Mesothelial cell of epicardium (in vitro differentiated cells): ENCODE measurements at places on chromosomes 3 and 15. TPM values are rescaled to one million over a fixed set of nuclear protein-coding genes. Genes with fewer than 3 reads are reported as not detected.
A peak's percentile ranks its signal among the peaks of the same experiment; 100 is the strongest.

DNA sequence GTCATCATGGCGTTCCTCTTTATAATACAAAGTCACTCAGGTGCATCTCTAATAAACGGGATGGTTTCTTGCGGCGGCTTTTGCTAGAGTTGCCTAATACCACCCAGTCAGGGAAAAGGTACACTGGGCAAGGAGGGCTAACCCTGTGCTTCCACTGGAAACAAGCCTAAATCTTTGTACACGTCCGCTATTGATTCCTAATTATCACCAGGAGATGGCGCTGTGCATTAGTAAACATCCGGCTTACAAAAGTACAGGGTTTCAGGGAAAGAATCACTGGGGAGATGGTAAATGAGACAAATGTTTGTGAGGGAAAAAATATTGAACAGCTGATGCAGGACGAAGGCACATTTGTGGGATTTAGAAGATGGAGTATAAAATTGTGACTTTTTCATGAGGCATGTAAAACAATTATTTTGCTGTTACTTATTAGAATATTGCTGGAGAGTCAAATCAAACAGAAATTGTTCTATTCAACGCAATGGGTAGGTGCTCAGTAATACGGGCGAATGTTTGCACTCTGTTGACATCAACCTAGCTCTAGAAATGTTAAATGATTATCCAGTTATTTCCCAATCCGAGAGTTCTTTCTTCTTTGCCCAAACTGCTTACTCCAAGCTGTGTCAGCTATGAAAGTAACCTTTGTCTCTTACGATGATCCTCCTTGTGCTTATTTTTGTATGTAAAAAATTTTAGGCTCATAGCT, 50.6 kb downstream of the GMNC start:
- no peaks in the 10 kb centered on the region for H3K27me3 ChIP-seq
- H3K36me3 ChIP-seq, result no peaks in the 10 kb centered on the region
- peaks cover 1% of the 10 kb centered on the region for H3K4me1 ChIP-seq

DNA sequence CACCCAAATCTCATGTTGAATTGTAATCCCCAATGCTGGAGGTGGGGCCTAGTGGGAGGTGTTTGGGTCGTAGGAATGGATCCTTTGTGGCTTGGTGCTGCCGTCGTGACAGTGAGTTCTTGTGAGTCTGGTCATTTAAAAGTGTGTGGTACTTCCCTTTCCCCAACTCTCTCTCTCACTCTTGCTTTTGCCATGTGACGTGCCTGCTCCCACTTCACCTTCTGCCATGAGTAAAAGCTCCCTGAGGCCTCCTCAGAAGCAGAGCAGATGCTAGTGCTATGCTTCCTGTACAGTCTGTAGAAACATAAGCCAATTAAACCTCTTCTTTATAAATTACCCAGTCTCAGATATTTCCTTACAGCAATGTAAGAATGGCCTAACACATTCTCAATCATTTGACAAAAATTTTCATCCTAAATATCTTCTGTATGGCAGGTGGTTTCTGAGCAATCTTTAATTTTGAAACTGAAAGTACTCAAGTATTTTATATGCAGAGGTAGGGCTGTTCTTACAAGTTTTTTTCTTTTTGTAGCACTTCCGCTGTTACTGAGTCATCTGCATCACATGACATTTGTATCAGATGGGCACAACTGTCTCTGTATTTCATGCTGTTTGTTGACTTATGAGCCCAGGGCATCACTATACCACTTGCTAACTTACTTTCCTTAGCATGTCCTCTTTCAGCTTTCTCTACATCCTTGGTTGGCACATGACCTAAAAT, 8.8 kb downstream of the RPL39L start:
- H3K4me3 ChIP-seq, result no peak overlapping the region
- no peaks in the 10 kb centered on the region for H3K4me1 ChIP-seq
- peaks cover 43% of the 10 kb centered on the region for H3K36me3 ChIP-seq
- no peaks in the 10 kb centered on the region for H3K27me3 ChIP-seq
- no peak overlapping the region for H3K27ac ChIP-seq

- H3K27me3 ChIP-seq, result peaks cover 16% of the 10 kb centered on the region
- H3K36me3 ChIP-seq, result no peaks in the 10 kb centered on the region
- no peaks in the 10 kb centered on the region for H3K4me1 ChIP-seq
- no peak overlapping the region for H3K4me3 ChIP-seq
These were observed 508.3 kb downstream of the SOX2 start for GRCh38 chr3:182220013-182220412.

DNA sequence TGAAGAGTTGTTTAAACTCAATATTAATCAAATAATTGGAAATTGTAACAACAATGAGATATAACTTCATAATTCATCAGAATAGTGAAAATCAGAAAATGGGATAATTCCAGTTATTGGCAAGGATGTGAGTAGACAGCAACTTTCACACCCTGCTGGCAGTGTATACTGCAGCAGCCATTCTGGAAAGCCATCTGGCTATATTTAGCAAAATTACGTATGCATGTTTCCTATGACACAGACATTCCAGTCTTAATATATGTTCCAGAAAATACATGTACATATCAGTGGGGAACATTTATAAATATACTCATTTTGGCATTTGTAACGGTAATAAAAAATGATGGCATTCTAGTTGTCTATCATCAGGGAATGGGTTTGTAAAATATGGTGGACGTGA, 564.1 kb downstream of the GBE1 start:
- no peak overlapping the region for H3K4me3 ChIP-seq
- H3K27me3 ChIP-seq, result peaks cover 4% of the 10 kb centered on the region
- no peaks in the 10 kb centered on the region for H3K36me3 ChIP-seq

DNA sequence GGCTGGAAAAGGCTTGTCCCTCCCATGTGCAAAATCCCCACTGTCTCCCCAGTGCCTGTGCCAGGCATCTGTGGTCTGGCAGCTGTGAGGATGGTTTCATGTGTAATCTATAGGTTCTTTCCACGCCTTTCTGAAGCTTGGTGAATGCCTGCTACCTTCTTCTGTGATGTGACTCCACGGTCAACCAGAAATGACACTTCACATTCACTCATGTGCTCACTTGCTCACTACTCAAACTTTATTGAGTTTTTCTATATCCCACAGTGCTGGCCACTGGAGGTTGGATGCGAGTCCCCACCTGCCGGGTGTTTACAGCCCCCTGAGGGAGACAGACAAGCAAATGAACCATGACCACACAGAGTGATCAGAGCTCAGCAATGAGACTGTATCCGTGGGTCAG, 27.9 kb upstream of the TLE3 start:
- H3K4me1 ChIP-seq, result peaks cover 19% of the 10 kb centered on the region
- no peaks in the 10 kb centered on the region for H3K36me3 ChIP-seq
- peaks cover 10% of the 10 kb centered on the region for H3K27me3 ChIP-seq
- H3K27ac ChIP-seq, result no peak overlapping the region

- no peaks in the 10 kb centered on the region for H3K27me3 ChIP-seq
- H3K36me3 ChIP-seq, result no peaks in the 10 kb centered on the region
- H3K27ac ChIP-seq, result no peak overlapping the region
- DNase-seq, result no peak
- H3K4me3 ChIP-seq, result no peak overlapping the region
These were observed 108.0 kb upstream of the SMAD3 start for GRCh38 chr15:66957431-66957720.

DNA sequence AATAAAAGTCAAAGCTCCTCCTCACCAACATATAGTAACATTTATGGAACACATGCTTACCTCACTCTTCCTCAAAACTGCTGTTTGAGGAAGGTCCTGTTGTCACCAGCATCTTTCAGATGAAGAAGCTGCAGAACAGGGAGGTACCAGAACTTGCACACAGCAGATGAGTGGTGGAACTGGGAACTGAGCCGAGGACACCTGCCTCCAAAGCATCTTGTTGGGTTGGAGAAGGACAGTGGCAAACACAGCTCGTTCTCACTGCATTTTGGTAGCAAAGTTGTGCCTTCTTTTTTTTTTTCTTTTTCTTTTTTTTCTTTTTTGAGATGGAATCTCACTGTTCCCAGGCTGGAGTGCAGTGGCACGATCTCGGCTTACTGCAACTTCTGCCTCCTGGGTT, 76.0 kb downstream of the CEMIP start:
- no peak overlapping the region for H3K4me3 ChIP-seq
- DNase-seq, result no peak
- no peaks in the 10 kb centered on the region for H3K4me1 ChIP-seq
- no peaks in the 10 kb centered on the region for H3K36me3 ChIP-seq
- H3K27ac ChIP-seq, result no peak overlapping the region

- H3K4me1 ChIP-seq, result no peaks in the 10 kb centered on the region
- no peak for DNase-seq
- no peak overlapping the region for H3K4me3 ChIP-seq
- H3K27me3 ChIP-seq, result no peaks in the 10 kb centered on the region
These were observed 17.1 kb upstream of the GCNT3 start for GRCh38 chr15:59594493-59594942.

DNA sequence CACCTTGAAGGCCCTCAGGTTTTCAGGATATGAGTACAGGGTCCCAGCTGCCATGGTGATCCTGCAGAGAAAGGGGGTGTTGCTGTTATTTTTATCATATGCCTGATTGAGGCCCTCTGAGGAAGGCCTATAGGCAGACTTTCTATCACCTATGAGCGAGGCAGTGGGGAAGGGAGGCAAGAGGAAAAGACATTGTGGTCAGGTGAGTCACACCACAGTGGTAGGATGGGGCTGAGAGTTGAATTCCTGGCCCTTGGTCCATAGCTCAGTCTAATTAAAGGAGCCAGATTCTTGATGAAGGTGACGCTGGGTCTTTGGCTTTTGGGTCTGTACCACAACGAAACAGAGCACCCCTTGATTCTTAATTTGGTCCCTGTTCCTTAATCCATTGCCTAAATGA, 72.7 kb downstream of the ZNF621 start:
- H3K27ac ChIP-seq, result no peak overlapping the region
- H3K27me3 ChIP-seq, result no peaks in the 10 kb centered on the region
- no peaks in the 10 kb centered on the region for H3K36me3 ChIP-seq
- no peak for DNase-seq
- peaks cover 7% of the 10 kb centered on the region for H3K4me1 ChIP-seq

DNA sequence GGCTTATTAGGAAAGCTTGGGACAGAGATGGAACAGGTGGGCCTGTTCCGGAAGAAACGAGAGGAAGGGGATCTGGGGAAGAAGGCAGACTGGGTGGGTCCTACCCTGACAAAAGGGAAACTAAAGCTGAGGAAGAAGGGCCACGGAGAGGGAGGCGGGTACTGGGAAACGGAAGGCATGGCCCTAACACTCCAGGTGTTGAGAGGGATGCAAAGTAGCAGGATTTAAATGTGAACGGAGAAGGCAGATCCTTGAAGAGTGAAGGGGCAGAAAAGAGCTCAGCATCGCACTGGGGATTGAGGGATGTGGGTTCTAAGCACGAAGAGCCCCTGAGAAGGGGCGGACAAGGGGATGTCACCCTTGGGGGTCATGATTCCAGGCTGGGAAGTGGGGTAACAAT, 735 bp downstream of the STIMATE start:
- H3K4me3 ChIP-seq, result peak overlapping the region; percentile 87
- peak overlapping the region; percentile 48 for H3K27ac ChIP-seq
- H3K36me3 ChIP-seq, result peaks cover 1% of the 10 kb centered on the region
- peaks cover 24% of the 10 kb centered on the region for H3K4me1 ChIP-seq
- DNase-seq, result no peak

DNA sequence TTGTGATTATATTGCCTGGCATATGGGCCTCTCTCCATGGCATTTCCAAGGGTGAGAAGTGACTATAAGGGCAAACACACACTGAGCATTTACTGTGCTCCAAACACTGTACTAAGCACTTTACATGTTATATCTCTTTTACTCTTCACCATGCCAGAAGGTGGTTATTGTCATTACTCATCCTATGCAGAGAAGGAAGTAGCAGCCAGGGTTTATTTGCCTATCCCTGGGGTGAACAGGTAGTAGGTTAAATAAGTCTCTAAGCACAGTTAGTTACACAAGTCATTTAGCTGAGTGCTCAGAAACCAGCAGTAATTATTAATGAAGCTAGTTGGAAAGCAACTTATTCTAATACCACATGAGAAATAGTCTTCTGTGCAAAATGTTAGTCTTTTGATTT, 109.9 kb upstream of the SYNPR start:
- no peaks in the 10 kb centered on the region for H3K36me3 ChIP-seq
- no peaks in the 10 kb centered on the region for H3K27me3 ChIP-seq
- no peak overlapping the region for H3K27ac ChIP-seq
- no peak for DNase-seq

- DNase-seq, result no peak
- H3K36me3 ChIP-seq, result peaks cover 7% of the 10 kb centered on the region
- no peaks in the 10 kb centered on the region for H3K27me3 ChIP-seq
- no peak overlapping the region for H3K4me3 ChIP-seq
These were observed 28.0 kb downstream of the WDR76 start for GRCh38 chr15:43854801-43855200.

DNA sequence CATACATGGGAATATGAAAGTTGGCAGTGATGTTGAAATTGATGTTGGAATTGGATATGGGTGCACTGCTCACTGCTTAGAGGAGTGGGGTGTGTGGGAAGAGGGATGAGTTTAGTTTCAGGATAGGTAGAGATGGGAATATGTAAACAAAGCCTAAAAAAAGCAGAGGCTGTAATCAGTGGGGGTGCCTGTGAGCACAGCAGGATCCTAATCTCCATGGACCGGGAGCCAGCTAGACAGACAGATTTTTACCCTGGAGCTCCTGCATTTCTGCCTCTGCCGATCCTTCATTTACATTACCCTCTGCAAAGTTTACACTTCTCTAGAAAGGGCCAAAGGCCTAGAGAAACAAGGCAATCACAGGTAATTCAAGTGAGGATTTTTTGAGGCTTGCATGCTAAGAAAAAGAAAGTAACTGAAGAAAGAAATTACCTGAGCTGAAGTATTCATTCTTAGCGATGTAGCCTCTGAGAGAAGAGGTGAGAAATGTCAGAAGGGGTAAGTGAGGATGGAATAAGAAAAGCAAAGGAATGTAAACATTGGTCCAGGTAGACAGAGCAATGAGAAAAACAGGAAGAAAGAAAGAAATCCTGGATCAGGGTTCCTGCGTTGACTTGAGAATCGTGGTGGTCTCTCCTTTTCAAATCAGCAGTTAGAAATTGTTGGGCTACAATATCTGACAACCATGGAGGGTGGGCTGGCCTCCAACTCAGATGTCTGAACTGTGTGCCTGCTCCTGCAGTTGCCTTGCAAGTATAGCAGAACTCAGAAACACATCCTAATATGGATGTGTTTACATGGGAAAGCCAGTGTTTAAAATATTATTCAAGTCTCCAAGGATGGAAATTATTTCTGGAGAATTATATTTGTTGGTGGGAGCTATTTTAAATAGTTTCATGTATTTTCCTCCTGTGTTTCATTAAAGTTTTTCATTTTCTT, 79.8 kb downstream of the CRTC3 start:
- no peak overlapping the region for H3K4me3 ChIP-seq
- H3K36me3 ChIP-seq, result peaks cover 28% of the 10 kb centered on the region
- no peak for DNase-seq

DNA sequence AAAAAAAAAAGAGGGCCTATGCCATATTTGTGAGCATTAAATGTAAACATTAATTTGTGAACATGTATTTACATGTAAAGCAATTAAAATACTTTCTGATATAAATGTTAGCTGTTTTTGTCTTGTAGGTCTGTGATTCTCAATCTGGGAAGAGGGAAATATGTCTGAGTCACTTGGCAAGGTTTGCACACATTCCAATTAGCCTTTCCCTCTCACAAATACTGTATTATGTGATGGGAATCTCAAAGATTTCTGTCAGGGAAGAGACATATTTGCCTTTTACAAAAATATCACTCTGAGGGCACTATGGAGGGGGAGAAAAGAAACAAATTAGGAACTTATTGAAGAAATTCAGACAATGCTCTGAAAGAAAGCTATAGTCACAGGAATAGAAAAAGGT, 483.6 kb downstream of the GBE1 start:
- no peaks in the 10 kb centered on the region for H3K27me3 ChIP-seq
- H3K27ac ChIP-seq, result no peak overlapping the region
- no peak overlapping the region for H3K4me3 ChIP-seq
- no peaks in the 10 kb centered on the region for H3K4me1 ChIP-seq
- DNase-seq, result no peak
- no peaks in the 10 kb centered on the region for H3K36me3 ChIP-seq

The CNTN4 gene
- 67.0 to 73.8 TPM (median 68.9 TPM) in 3 replicates for total RNA-seq

The SCAMP5 gene
- 23.5 to 30.5 TPM (median 28.4 TPM) in 3 replicates for total RNA-seq

The COX5A gene
- total RNA-seq, result 126 to 133 TPM (median 128 TPM) in 3 replicates

The C3orf49 gene
- total RNA-seq, result not detected in 3 replicates

The IQCF2 gene
- not detected in 3 replicates for total RNA-seq

The KIF7 gene
- total RNA-seq, result 26.5 to 30.1 TPM (median 26.6 TPM) in 3 replicates

The CEMIP gene
- total RNA-seq, result 0.70 to 1.2 TPM (median 0.83 TPM) in 3 replicates

The NANOGP8 gene
- total RNA-seq, result 0.86 to 1.2 TPM (median 0.91 TPM) in 3 replicates
